ENCODE measurements at places on chromosomes 6 and 20.

- DNase-seq = no peak
Measured at GRCh38 chr6:169085466-169085865, 168.2 kb downstream of the THBS2 start.

- peak; percentile 18 for DNase-seq
Measured at GRCh38 chr20:23419995-23420901, 1.0 kb downstream of the NAPB start.

DNA sequence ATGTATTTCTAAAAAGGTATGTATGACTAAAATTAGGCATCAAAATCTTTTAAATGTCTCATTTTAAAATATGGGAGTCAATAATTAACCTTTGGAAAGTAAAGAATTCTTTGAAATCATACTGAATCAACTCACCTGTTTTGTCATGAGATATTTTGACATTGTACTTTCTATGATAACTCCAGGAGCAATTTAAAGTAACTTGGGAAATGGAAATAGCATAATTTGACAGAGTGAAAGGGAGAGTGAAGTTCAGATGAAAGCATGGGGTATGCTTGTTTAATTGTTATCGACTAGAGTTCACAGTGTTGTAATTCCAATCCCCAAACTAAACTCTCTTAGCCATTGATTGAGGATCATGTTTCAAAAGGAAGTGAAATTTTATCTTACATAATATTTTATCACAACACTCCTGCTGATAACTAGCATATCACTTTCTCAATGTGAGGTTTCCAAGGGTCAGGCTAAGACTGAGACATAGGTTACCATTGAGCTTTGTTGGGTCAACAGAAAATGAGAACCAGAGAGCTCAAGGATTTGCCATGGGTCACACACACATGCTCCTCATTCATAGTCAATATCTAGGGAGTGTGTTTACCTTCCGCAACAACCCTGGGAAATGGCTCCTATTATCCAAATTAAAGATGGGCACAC lies 2.3 kb downstream of the GSTA1 start:
- no peak for DNase-seq

DNA sequence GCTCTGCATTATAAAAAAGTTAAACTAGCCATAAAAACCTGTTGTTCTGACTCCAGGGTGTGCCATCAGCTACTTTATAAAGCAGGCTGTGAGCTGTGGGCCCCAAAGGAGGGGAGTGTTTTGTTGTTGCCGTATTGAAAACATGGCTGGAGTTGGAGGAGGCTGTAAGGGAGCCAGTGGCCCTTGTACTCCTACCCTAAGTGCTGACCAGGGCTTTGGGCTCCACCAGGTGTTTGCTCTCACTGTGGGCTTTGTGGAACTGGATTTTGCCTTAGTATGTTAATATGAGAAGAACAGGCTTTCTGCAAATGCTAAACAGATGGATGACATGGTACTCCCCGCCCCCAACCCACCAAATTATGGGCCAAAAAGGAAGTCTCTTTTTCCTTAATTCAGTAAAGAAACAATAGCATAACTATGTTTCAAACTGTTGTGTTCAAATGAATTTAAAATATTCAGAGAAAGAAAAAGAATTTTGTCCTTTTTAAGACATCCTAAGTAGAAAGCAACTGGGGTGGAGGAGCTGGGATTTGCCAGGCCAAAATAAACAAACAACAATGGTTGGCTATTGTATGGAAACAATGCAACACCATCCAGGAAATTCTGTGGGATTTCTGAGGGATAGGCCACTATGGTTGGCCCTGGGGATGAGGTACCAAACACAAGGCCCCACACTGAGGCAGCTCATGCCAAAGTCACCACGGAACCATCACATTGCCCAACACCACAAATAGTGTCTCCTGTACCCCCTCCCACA lies 63.3 kb downstream of the PLCG1 start:
- DNase-seq = no peak

DNA sequence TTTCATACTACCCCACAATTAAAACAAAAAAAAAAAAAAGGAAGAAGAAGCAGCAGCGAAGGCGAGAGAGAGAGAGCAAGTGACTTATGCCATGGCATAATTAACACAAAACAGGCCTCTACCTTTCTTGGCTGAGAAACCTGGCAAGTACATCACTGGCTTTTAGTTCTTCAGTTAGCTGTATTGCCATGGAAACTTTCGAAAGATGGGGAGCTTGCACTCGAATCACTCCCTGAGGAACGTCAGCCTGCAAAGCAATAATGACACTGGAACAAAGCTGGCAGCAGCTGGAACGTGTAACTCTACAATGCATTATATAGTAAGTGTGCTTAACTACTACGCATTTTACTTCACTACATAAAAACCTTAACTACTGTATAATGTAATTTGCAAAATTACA lies 126.1 kb downstream of the ARHGAP18 start:
- DNase-seq = no peak

GRCh38 chr6:20873425-20874190 lies 339.4 kb downstream of the CDKAL1 start:
- no peak for DNase-seq

DNA sequence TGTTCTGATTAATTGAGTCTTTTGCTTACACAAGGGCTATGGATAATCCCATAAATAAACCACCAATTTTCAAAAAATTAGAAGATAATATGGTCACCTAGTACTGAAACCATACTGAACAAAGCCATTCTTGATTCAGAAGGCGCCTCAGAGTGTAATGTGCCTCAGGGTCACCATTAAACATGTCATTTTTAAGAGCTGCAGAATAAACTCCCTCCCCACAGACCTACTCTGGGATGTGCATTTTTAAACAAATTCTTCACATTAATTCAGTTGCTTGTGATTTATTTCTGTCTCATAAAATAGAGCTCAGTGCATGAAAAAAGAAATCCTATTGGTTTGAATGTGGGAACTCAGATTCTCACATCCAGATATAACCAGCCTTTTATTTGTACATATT lies 202.1 kb upstream of the HEY2 start:
- no peak for DNase-seq

DNA sequence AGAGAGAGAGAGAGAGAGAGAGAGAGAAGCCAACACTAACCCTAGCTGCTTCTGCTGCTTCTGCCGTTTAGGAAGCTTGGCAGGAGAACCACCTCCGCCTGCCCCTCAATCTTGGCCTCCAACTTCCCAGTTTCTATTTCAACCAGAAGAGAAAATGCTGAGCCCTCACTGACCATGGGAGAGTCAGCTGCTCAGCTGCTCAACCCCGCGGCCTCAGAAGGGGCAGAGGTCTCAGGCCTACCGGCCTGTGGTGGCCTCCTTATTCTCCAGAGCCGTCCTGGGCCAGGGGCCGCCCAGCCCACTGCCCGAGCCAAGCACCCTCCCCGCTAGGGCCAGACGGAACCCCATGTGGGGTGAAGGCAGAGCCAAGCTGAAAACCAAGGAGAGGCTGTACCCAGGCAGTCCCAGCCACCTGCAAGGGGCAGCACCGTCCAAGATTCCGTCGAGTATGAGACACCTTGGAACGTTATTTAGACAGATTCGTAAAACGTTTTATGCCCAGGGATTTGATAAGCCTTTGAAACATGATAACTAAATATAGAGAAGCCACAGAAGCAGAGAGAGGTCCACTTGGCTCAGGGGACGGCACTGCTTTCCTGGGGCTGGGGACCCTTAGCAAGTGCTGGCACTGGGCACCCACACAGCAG lies 116.6 kb downstream of the DLL1 start:
- DNase-seq = no peak

DNA sequence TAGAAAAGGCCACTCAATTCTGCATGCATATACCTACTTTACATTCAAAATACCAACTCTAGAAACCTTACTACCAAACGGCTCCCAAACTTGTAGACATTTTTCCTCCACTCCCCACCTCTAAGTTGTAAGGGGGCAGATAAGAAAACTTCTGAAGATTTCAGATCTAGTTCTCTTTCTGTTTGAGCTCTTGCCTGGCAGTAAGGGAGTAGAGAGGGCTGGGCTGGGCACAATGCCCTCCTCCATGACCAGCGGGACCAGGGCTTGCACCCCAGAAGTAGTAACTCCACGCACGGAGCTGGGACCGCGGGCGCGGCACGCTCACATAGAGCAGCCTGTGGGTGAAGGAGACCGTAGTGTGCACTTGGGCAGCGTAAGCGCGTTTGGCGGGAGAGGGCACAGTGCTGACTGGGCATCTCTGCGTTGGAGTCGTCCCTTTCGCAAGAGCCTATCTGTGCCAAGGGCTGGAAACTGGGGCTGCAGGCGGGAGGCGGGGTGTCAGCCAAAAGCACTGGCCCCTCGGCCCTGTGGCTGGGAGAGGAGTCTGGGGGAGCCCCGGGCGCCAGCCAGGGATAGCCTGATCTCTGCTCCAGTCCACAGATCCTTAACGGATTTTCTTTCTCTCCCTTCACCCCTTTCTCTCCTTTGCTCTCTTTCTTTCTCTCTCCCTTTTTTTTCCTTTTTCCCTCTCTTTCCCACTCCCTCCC lies 32.4 kb downstream of the PHACTR1 start:
- no peak for DNase-seq

- DNase-seq = no peak
Measured at GRCh38 chr20:59646487-59646886, 42.1 kb downstream of the PHACTR3 start.

DNA sequence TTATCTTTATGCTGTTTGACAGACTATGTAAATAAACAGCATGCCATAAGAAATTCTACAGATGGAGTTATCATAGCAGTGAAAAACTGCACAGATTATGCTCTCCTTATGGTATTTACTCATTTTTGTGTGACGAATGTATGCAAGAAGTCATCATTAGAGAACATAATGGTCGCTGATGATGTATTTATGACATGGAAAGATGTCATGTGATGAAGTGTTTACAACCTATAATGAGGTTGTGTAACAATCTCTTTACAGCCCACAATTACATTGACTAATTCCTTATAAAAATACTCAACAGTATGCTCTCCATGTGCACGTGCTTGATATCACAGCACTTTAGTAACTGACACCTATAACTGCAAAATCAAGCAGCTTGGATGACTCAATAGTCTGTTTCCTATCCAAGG lies 192.4 kb downstream of the BMP2 start:
- no peak for DNase-seq

GRCh38 chr20:37151529-37151928 lies 27.6 kb upstream of the RPN2 start:
- no peak for DNase-seq

- DNase-seq = no peak
Measured at GRCh38 chr20:58788896-58789544, 61.7 kb downstream of the GNAS-AS1 start.

DNA sequence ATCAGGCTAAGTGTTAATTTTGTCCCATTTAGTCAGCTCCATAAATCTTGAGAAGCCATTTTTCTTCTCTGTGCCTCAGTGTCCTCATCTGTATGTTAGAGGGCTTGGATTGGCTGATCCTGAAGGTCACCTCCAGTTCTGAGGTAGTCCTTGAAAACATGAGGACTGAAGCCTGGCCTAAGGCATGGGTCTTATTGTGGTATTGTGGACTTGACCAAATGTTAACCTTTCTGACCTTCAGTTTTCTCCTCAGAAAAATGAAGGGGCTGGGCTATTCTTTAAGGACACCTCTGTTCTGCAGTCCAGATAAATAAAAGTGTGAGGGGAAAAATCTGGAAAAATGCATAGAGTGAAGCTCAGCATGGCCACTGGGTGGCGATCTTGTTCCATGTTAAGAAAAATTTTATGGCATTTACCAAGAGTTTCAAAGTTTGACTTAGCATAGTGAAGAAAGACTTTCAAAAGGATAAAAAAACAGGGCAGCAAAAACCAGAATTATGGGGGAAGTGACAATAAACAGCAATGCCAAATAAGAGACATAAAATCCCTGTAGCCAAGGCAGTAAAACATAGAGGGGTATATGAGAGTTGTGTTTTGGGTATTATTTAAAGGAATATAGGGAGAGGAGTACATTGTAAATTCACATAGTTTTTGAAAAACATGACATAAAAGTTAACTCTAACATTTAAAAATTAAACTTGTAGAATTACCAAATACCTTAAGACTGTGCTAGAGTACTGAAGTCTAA lies 13.2 kb upstream of the TFB1M start:
- peak; percentile 43 for DNase-seq

- no peak for DNase-seq
Measured at GRCh38 chr20:49914310-49915117, 815 bp downstream of the SPATA2 start.

DNA sequence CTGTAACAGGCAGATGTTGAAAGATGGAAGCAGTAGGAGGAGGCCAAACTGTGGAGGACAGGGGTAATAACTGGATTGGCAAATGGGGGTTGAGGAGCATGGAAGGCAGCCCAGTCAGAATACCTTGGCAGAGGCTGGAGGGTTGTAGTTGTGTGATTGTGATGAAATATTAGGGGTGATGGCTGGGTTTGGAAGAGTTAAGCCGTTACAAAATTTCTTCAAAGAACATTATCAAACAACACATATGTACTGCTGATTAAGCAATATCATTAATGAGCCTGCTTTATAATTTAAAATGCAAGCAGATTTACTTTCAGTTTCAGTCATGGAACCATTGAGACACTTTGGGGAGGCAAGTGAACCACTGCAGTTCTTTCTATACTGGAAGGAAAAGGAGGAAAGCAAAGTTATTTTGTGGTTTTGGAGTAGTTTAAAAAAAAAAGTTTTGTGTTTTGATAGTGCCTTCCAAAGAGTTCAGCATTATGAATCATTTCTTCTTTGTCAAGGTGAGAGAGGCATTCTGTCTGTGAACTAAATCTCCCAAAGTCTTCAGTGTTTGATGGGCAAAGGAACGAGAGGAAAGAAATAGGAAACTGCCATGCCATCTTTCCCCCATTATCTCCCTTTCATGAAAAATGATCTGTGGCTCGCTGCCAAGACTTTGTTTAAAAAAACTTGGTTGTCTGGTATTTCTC lies 20.7 kb downstream of the FOXO3 start:
- DNase-seq = no peak

- DNase-seq = no peak
Measured at GRCh38 chr6:124463271-124463670, 499.0 kb upstream of the RNF217 start.

DNA sequence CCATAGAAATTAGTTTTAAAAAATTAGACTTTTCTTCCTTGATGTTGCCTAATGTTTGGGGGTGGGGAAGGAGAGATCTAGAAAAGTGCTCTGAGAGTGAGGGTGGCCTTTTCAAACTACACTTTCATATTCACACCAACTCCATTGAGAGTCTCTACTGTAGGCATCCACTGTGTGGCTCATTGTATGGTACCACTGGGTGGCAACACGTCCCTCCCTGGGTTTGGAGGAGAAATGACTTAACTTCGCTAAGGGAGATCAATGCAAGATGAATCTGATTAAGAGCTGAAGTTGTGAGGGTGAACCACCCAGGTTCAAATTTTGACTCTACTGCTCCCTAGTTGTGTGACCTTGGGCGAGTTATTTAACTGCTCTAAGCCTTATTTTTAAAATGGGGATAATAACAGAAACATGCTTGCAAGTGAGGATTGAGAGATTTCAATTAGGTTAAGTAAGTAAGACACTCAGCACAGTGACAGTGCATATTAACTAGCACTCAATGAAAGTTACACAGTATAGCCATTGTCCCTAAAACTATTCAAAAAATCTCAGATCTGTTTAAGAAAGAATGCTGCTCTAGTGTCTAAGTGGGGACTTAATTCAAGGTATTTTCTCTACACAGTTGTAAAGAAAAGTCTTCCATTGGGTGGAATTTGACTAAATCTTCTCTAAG lies 193.5 kb upstream of the CNR1 start:
- no peak for DNase-seq
